ENCODE measurements at places on chromosomes 3 and 15.

DNA sequence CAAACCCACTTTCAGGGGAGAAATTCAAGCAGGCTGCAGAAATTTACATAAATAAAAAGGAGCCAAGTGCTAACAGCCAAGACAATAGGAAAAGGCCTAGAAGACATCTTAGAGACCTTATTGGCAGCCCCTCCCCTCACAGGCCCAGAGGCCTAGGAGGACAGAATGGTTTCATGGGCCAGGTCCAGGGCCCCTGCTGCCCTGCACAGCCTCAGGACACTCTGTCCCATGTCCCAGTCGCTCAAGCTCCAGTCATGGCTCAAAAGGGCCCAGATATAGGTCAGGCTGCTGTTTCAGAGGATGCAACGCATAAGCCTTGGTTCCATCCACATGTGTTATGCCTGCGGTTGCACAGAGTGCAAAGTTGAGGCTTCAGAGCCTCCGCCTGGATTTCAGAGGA lies 55.8 kb downstream of the SLC41A3 start:
- no peak for DNase-seq

- no peak for DNase-seq
These were observed 17.3 kb downstream of the HDAC11 start for GRCh38 chr3:13497386-13497785.

DNA sequence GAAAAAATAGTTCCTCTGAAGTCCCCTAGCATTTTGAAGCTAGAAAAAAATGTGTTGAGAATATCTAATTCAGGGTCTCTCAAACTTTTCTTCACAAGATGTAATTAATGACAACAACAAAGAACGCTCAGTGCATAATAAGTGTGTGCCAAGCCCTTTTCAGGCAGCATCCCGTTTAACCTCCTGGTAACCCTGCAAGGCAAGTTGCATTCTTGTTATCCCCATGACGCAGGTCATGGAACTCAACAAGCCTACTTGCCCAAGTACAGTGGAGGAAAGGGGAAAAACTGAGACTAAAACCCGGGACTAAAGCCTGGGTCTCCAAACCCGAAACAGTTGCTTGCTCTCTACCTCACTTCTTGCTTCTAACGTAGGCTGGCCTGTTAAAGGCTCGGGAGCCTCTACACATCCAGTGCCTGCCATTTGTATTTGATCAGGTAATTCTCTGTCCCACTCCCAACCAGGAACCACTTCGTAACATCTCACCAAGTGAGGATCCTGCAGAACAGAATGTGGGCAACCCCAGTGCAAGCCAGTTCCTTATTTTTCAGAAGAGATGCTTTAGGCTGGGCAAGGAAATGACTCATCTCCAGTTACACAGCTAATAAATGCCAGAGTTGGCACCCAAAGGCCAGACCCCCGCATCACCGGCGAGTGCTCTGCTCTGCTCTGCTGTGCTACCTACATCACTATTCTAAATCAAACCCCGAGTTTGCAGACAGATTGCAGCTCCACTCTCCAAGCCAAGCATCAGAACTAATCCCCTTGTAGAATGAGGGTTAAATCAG lies 28.3 kb downstream of the LMCD1 start:
- DNase-seq, result no peak

GRCh38 chr15:79522656-79523055 lies 90.5 kb downstream of the MINAR1 start:
- DNase-seq, result no peak

- no peak for DNase-seq
These were observed 41.7 kb upstream of the ADAMTS17 start for GRCh38 chr15:100383302-100384107.

DNA sequence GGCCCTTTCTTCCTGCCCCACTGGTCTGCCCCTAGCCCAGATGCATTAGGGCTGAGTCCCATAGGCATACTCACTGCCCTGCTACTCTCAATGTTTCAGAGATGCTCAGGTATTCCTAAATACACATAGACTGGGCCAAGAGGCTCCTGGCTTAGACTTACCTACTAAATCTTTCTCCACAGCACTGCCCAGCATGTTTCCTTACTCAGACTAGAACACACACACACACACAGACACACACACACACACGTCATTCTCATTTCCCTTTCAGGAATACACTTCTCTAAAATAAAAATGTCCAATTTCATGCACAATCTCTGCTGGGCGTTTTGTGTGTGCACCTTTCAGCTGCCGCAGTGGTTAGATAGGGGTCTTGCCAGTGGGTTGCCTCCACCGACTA lies 175.7 kb downstream of the FAM43A start:
- no peak for DNase-seq

GRCh38 chr3:45616158-45616557 lies 21.6 kb downstream of the LIMD1 start:
- DNase-seq, result no peak

DNA sequence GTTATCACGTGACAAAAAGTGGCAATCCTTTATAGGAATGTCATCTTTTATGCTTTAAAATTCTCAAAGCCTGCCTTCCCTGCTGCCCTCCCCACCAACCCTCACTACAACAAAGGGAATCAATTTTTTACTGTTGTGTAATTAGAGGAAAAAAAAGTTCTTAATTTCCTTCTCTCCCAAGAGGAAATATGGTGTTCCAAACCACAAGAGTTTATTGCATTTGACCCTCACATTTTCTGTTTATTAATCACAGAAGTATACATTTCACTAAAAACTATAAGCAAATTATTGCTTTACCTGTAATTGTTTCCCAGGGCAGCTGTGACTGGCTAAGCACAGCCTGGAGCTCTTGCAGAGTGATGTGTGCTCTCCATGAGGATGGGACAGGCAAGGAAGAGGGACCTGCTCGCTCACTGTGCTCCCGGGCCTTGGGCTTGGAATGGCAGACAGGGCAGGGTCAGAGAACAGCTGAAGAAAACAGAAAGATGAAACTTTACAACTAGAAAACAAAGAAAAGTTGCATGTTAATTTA lies 31.3 kb upstream of the ATP10A start:
- no peak for DNase-seq

DNA sequence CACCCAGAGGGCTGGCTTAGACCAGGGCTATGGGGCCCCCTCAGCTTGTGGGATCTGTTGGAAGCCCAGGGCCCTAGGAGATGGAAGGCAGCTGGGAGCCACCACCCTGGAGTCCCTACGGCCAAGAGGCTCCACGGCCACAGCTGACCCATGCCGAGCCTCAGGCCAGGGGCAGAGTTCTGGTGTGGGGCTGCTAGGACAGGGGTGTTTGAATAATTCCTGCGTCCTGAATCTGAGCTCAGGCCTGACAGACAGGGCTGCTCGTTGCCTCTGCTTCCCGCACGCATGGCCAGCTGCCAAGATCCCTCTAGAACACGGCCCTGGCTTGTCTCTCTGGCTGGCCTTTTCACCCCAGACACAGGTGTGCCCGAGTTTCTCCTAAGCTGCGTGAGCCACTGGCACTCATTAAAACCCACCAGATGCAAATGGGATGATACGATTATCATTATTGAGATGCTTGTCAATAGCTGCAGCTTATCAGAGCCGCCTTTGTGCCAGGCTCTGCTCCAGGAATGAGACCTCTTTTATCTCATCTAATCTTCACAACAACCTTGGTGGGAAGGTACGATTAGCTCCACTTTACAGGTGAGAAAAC lies 70.2 kb downstream of the EFCAB12 start:
- no peak for DNase-seq

- DNase-seq, result no peak
These were observed 66.9 kb downstream of the SLCO2A1 start for GRCh38 chr3:133962849-133963248.
